ENCODE measurements at places on chromosomes 3 and 15.
A peak's percentile ranks its signal among the peaks of the same experiment; 100 is the strongest.

DNA sequence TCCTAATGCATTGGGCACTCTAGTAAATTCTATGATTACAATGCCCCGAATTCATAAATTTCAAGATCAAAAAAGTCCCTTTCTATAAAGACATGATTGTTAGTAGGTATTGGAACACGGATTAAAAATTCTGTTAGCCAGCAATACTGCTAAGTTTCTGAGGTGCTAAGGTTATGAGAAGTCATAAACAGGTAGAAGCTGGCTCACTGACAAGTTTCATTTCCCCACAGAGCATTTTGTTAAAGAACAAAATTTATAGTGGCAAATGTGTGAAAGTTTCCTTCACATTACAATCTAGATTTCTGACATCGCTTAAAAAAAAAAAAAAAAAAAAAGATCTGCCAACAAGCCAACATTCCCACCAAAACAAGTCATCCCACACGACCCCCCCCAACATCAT lies 12.4 kb upstream of the MAN2C1 start:
- no peak for DNase-seq

- peak; percentile 37 for DNase-seq
These were observed 18.9 kb upstream of the TGM5 start for GRCh38 chr15:43285609-43286037.

GRCh38 chr15:42996871-42997270 lies 76.3 kb upstream of the TTBK2 start:
- DNase-seq = no peak

DNA sequence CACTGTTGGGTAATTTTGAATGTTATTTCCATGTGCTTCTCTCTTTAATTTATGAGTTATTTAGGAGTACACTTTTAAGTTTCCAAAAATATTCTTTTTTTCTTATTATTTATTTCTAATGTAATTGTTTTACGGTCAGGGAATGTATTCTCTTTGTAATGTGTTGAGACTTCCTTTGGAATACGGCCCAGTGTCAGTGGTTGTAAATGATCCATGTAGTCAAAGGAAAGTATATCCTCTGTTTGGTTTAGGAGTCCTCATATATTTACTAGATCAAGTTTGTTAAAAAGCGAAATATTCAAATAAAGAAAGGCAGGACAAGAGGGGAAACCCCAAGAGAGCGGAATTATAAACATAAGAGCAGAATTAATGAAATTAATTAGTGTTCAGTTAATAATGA lies 49.0 kb upstream of the ADGRG7 start:
- DNase-seq = no peak

- DNase-seq = no peak
These were observed 167.4 kb upstream of the LPP start for GRCh38 chr3:187986514-187986934.

DNA sequence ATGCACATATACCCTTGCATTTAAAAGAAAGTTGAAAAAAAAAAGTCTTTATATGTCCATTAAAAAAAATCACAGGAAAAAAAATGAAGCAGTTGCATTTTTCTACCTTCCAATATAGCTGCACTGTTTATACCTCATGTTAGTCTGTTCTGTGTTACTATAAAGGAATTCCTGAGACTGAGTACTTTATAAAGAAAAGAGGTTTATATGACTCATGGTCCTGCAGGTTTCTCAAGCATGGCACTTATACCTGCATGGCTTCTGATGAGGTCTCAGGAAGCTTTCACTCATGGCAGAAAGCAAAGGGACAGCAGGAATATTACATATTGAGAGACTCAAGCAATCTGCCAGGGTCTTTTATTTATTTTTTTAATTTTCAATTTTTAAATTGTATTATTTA lies 277.2 kb upstream of the BCHE start:
- no peak for DNase-seq

- DNase-seq = no peak
These were observed 69.7 kb upstream of the SPRED1 start for GRCh38 chr15:38182900-38183299.

DNA sequence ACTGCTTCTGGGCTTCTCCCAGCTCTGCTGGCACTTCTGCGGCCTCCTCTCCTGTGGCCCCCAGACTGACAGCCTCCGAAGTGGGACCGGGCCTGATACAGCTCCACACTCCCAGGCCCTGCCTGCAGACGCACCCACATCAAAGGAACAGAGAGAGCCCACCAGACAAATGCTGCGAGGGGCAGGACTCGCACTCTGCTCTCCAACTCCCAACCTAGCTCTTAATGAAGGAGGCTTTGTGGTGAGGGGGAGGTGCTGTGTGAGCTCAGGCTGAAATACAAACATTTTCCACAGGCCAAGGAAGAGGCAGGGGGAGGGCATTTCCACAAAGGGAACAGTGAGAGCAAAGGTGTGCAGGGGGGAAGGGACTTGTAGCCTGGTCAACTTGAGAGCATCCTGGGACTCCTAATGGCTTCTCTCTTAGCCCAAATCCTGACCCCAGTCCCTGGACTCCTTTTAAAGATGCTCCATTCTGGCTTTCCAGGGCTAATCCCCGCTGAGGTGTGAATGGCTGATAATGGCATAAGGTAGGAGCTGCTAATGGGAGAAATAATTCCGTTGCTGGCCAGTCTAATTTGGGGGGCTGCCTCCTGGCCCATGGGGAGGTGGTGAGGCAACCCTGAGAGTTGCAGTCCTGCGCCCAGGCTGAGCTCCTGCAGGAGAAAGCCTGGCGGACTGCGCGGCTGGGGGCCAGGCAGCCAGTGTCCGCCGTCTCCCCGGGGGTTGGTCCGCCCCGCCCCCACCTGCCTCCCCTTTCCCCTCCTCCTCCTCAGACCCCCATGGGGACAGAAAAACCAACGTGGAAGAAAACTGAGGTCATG lies 9.6 kb downstream of the LINGO1 start:
- no peak for DNase-seq
